GM20000 (cell line): ENCODE measurements at places on chromosomes 16 and 17.

DNA sequence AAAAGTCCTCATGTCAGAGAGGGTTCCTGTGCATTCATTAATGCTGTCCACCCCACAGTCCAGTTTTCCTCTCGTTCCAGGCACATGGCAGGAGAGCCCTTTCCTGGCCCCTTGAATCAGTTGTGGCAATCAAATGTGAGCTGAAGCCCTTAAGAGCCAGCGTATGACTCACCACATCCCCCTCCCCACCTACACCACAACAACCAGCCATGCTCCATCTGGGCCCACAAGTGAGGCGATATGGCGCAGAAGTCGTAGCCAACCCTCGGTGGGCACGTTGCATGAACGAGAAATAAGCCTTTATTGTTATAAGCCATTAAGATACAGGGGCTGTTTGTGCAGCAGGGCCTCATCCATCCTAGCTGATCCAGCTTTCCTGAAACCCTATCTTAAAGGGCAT lies 28.2 kb downstream of the GRIN2A start:
- DNase-seq, result no peak

GRCh38 chr17:81057079-81057730 lies 22.3 kb downstream of the BAIAP2 start:
- no peak for DNase-seq

- no peak for DNase-seq
Measured at GRCh38 chr17:348692-349425, 3.7 kb downstream of the RPH3AL start.

- DNase-seq, result no peak
Measured at GRCh38 chr16:25210758-25211157, 6.0 kb upstream of the AQP8 start.

- DNase-seq, result no peak
Measured at GRCh38 chr17:37177254-37177870, 198.4 kb upstream of the C17orf78 start.

DNA sequence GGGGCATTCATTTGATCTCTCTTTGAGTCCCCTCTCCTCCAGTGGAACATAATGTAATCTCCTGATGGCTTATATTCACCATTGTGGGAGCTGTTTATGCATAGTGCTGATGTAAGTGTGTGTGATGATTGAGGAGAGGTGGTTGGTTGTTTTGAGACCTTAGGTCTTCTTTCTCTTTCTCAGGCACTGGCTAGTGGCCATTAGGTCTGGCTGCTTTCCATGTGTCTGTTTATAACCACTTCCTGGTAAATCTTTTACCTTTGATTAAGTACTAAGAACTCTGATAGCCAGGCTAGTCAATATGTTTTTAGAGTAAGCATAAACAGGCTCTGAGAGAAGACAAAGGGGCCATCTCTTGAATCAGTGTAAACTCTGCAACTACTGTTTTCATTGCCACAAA lies 27.9 kb downstream of the VAT1L start:
- no peak for DNase-seq

DNA sequence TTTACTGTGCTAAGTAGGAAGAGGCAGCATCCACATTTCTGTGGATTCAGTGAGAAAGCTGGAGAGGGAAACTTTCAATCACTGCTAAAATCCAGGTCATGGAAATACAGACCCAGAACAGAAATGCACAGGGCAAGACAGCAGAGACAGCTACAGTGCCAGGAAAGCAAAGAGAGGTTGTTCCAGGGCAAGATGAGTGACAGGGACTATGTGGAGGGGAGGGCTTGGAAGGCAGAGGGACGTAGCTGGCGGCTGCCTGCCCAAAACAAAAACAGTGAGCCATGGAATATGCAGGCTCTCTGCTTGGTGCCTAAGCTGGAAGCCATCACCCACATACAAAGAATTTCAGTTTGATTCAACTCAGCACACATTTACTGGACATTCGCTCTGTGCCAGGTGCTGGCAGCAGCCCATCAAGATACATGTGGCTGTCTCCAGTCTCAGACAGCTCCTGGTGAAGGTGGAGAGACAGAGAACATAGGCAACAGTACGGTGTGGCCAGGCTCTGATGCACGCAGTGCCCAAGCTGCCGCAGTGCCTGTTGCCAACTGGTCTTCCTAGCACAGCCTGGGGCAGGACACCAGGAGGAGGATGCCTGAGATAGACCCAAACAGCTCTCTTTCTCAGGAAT lies 88.7 kb downstream of the AIPL1 start:
- no peak for DNase-seq

DNA sequence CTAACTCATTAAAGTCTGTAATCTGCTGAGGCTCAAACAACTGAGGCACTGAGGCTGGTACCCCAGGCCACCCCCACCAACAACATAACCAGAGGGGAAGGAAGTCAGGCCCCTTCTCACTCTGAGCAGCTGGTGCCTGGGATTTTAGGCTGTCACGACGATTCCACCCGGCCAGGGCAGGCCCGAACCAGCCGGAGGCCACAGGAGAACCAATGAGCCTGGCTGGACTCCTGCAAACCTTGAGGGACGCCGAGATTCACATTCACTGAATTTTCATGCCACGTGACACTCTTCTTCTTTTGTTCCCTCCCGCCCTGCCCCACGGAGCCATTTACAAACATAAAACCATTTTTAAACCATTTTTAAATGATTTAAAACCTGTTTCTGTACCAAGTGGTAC lies 48.1 kb downstream of the RPH3AL start:
- no peak for DNase-seq

DNA sequence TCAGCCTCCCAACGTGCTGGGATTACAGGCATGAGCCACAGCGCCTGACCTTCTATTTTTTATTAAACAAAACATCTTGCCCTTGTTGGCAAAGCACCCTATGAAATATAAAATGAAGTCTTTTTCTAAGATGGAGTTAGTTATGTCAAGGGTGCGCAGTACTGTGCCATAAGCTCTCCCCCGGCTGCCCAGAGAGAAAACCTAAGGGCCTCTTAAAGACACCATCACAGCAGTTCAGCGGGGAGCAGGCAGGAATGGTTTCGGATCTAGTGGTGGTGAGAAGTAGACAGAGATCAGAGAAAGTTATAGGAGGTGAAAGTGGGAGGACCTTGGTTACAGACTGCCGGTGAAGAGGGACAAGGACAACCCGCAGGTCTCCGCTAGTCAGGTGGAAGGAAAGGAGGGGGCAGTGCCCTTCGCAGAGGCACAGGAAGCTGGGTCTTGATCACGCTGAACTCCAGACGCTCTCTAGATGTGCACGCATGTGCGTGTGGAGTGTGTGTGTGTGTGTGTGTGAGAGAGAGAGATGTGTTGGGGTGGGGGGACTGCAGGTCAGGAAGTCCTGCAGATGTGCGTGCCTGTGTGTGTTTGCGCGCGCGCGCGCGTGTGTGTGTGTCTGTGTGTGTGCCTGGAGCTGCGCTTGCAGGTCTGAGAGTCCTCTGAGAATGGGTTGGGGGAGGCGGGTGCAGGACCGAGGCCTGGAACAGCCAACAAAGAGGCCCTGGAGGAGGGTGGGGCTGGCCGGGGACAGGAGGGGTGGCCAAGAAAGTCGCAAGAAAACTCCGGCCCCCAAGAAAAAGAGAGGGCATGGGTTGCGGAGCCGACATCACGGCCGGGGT lies 748 bp upstream of the CMTM3 start:
- DNase-seq, result peak; percentile 57

DNA sequence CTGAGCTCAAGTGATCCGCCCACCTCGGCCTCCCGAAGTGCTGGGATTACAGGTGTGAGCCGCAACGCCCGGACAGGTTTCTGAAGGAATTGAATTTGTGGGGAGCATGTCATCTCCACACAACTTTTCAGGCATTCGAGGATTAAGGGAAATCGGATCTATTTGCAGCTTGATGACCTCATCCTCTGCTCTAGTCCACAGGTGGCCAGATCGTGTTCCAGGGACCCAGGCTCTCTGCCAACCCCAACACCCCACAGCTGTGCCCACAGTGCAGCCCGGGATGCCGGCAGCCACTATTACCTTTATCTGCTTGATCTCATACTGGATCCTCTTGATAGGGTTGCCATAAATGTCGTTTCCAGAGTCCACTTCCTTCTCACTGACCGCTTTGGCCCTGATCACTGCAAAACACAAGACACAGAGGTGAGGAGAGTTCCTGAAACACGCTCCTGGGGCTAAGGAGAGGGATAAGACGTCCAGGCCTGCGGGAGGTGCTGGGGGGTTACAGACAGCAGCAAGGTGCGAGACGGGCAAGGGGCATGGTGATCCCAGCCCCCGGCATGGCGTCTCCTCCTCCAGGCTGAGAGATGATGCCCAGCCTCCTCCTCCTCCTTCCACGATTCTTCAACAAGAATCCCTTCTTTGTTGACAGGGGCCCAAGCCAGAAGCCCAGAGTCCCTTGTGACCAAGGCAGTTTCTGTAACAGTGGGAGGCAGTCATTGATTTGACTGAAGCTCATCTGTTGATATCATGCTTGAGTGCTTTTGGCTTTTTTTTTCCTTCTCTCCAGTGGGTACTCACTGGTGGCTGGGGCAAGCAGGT lies 29.3 kb downstream of the CEP295NL start:
- DNase-seq, result no peak

DNA sequence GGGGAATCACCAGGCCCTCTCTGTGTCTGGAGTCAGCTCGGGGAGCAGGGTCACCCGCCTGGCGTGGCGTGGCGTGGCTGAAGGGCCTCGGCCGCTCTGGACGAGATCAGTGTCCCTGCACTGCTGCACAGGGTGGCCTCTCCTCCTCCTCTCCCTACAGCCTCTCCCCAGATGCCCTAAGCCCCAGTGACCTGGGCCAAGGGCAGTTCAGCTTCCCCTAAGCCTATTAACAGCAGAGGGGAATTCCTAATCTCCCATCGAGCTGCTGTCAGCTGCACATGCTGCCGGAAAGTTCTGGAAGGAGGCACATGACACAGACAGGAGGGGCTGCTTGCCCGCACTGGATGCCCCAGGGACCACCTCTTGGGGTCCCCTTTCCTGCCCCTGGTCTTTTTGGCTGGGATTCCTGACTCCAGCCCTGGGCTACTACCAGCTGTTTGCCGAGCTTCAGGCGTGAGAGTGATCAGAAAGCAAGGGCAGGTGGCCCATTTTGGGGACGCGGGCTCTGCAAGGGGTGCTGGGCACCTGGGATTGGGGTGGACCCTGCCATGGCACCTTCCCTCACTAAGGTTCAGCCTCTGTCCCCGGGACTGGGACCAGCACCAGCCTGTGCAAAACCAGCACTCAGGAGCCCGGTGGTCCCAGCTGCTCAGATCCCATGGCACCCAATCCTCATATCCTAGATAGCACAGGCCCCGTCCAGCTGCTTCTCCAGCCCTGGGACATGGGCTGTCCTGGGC lies 794 bp downstream of the PDE6G start:
- no peak for DNase-seq

DNA sequence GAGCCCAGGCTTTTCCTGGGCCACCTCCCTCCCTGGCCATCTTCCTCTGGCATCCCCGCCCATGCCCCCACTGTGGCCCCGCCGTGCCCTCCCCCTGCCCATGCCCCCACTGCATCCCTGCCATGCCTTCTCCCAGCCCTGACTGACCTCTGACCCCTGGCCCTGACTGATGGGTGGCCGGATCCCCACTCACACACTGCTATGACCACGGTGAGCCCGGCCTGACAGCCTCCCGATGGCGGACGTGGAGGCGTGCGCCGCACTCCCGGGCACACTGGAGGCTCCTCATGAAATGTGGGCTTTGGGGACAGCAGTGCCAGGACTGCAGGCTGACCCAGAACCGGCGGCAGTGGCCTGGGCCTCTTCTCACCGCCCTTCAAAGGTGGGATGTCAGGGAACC lies 10.6 kb upstream of the C1QTNF8 start:
- no peak for DNase-seq

DNA sequence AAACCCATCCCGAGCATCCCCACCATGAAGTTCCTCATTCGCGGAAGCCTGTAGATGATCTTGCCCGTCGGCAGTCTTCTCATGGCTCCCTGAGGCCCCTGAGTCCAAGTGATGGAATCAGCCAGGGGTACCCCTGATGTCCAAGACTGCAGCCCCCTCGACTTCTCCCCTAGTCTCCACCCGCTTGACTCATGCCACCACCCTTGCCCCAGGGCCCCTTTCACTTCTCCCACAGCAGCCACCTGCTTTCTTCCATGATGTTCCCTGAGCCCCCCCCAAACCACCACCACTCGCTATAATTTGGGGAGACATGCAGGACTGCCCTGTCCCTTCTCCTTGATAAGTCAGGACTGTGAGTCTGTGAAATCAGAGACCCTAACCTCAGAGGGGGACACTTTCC lies 11.4 kb downstream of the BEAN1 start:
- DNase-seq, result no peak

DNA sequence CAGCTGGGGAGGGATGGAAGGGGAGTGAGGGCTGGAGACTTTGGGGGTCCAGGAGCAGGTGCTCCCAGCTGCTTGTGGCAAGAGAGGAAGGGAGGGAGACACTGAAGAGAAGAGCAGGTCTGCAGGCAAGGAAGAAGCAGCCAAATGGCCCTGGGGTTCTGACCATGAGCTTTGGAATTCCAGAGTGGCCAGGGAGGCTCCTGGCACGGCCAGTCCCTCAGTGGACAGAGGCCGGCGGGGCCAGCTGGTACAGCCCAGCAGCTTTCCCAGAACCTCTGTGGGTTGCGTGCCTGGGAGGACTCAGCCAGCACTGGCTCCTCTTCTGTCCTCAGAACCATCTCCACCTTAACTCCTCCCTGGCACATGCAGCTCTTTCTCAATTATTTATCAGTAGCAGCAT lies 233.0 kb downstream of the MSI2 start:
- DNase-seq, result no peak

GRCh38 chr17:72723711-72724110 lies 368.8 kb downstream of the SLC39A11 start:
- DNase-seq, result no peak

DNA sequence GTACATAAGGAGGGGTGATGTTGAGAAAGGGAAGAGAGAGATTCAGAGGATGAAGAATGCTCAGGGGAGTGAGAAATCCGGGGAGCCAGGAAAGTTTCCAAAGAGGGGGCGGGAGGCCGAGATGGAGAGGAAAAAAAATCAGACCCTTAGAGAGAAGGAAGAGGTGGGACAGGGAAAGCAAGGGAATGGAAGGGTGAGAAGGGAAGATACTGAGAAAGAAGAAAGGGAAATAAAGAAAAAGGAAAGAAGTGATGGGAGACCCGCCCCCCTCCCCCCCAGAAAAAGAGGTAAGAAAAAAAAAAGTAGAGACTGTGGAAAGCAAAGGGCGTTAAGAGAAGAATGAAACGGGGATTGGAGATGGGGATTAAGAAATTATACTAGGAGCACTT lies 507 bp downstream of the DYNLRB2 start:
- DNase-seq, result no peak

DNA sequence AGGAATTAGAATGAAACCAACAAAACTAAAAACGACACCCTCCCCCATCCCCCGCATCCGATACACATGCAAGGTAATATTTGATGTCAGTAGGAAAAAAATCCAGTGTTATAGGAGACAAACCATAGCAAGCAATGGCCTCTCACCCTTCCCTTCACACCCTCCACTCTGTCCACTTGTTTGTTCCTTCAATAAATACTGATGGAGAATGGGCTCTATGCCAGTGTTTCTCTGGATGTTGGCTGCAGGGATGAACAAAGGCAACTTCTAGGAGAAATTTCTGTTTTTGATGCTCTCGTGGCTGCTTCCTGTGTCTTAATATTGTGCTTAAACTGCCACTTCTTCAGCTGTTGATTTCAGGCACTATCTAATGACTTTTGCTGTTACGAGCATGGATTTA lies 98.8 kb downstream of the WWOX start:
- DNase-seq, result no peak
